Stimulated activated CD4-positive, alpha-beta T cell treated with anti-CD3 and anti-CD28 coated beads, Interleukin-1b, Interleukin-23, amount 100 ng/mL, for 1 hour (primary cell): ENCODE measurements at places on chromosomes 4 and X.

DNA sequence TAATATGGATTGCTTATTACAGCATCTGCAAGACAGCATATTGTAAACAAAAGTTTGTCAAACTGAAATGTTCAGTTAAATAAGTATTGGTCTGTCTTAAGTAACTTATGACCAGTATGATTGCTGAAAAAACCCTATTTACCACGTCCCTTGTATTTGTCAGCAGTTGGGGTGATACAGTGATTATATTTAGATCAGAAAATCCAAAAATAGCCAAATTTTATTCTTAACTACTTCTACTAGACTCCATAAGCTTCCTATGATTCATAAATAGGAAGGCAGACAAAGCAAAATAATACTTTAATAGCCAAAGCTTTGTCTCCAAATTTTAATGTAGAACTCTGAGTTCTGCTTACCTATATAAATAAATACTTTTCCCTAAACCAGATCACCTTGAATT lies 45.3 kb downstream of the TBCK start:
- no peak for DNase-seq

DNA sequence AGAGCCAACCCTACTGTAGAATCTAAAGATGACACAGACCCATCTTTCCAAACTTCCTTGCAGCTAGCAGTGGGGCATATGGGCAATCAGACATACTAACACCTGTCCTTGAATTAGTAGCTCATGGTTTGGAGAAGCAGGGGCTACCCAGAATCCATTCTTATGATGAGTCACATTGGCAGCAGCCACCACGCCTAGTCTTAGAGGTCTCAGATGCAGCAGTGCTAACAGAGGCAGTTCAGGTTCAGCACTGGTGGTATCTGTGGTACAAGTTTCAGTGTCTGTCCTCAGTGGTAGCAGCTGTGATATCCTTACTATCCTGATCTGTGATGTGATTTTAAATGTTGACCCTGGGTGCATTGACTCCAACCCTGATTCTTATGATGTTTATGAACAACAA lies 68.1 kb downstream of the FRMPD4 start:
- DNase-seq = no peak

GRCh38 chr4:84596826-84597225 lies 13.9 kb downstream of the CDS1 start:
- no peak for DNase-seq

GRCh38 chr4:98786866-98787265 lies 128.5 kb upstream of the TSPAN5 start:
- no peak for DNase-seq

- no peak for DNase-seq
Measured at GRCh38 chr4:156635051-156635450, 336.5 kb downstream of the PDGFC start.
